Stimulated activated CD4-positive, alpha-beta T cell treated with anti-CD3 and anti-CD28 coated beads, Interleukin-12 subunit alpha, Interleukin-12 subunit beta, amount 100 ng/mL, for 24 hours (primary cell): ENCODE measurements at places on chromosomes 7 and 10.

DNA sequence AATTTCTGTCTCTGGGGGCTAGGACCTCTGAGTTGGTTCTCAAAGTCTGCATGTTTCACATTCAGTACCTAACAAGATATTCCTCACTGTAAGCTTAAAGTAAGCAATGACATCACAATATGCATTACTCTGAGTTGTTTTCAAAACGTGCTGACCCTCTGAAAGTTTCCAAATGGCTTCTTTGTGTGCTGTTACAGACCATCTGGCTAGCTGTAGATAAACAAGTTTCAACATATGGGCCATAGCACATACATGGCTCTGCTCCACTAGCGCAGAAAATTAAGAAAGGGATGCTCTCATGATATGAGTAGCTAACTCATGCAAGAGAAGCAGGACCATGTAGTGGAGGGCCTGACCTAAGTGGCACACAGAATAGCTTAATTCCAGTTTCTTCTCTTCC is 119.0 kb downstream of the HTR7 start:
- DNase-seq, result no peak

GRCh38 chr7:1254281-1255079 is 21.8 kb downstream of the UNCX start:
- DNase-seq, result no peak

DNA sequence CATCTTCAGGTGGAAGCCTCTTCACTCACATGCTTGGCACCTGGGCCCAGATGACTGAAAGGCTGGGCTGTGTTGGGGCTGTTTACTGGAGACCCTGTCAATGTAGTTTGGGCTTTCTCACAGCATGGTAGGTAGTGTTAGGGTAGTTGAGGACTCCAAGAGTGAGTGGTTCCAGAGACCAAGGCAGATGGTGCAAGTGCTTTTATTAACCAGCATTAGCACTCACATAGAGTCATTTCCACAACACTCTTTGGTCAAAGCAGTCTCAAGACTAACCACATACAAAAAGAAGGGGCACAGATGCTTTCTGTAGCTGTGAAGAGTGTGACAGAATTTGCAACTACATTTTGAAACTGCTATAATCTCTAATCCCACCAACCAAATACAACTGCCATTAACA is 135.0 kb downstream of the RTKN2 start:
- DNase-seq, result no peak

DNA sequence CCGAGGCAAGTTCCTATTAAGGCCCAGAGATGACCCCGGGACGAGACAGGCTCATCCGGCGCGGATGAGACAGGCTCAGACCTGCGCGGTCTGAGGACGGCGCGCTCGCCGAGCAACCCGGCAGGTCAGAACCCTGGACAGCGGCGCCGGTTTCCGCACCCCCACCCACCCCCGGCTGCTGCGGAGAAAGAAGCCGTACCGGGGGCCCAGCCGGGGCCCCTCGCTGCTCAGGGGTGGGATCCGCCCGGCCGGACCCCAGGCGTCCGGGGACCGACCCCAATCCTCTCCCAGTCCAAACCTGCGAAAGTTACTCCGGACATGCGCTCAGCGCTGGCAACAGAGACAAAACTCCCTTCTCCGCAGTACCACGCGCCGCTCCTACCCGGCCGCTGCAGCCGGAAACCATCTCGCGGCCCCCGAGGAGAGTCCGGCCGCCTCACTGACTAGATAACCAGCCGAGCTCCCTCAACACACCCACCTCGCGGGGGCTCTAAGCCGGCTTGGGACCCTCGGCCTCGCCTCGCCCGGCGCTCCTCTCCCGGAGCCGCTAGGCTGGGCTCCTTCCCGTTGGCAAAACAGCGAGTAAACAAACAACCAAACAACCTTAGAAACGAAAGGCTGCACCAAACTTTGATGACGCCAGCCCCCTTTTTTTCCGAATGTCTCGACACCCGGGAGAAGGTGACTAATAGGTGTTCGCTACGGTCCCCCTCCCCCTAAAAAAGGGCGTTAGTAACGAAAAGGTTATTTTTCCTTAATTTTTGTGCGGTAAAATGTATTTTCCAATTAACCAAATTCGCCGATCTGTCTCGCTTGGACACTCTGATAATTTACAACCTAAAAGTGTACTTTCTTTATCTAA is 2.3 kb upstream of the DRGX start:
- peak; percentile 42 for DNase-seq

GRCh38 chr10:15856328-15857015 is 3.8 kb downstream of the MINDY3 start:
- DNase-seq, result no peak

DNA sequence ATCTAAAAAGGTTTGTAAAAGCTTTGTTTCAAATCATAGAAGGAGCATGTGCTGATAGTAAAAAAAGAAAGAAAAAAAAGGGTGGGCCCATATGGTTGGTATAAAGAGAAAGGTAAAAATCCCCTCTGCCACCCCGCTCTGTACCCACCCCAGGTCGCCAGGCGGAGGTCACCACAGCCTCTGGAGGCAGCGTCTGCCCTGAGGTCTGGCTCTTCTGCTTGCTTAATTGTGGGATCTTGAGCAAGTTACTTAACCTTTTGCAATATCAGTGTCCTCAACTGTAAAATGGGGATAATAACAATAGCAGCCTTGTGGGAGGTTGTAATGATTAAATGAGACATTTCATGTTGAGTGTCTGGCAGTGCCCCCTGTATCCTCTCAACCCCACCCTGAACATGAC is 10.7 kb upstream of the PCBD1 start:
- no peak for DNase-seq

- no peak for DNase-seq
Observed at GRCh38 chr7:20227291-20227795, 10.2 kb upstream of the MACC1 start.

GRCh38 chr7:138834583-138834982 is 36.6 kb upstream of the ATP6V0A4 start:
- DNase-seq, result peak; percentile 2
